HTR-8/SVneo (cell line): ENCODE measurements at places on chromosomes 13 and 19.

- no peak for DNase-seq
Measured at GRCh38 chr19:36572593-36573019, 486 bp downstream of the ZNF529 start.

DNA sequence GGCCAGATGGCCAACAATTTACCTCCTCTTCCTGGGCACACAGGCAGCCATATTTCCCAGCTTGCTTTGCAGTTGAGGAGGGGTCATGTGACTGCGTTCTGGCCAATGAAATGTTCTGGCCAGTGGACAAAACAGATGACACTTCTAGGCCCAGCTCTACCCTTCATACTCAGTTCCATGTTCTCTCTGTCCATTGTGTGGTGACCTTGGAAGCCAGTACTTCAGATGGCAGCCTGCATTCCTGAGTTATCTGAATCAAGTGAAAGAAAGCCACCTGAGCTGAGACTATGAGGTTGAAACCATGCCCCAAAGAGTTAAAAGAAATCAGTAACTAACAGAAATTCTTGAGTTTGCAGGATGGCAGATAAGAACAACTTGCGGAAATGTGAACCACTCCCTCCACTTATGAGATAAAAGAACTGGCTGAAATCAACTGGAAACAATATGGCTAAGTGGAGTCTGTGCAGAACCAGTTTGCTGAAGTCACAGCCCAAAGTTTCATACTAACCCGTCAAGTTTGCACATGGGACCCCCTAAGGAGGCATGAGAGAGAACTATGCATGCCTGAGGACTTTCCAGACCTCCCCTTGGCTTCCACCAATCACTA is 8.1 kb downstream of the FAM187B start:
- no peak for DNase-seq

- DNase-seq: no peak
Measured at GRCh38 chr19:47512948-47513319, 1.9 kb downstream of the NAPA start.

- DNase-seq: no peak
Measured at GRCh38 chr19:44867578-44867977, 21.5 kb downstream of the NECTIN2 start.

DNA sequence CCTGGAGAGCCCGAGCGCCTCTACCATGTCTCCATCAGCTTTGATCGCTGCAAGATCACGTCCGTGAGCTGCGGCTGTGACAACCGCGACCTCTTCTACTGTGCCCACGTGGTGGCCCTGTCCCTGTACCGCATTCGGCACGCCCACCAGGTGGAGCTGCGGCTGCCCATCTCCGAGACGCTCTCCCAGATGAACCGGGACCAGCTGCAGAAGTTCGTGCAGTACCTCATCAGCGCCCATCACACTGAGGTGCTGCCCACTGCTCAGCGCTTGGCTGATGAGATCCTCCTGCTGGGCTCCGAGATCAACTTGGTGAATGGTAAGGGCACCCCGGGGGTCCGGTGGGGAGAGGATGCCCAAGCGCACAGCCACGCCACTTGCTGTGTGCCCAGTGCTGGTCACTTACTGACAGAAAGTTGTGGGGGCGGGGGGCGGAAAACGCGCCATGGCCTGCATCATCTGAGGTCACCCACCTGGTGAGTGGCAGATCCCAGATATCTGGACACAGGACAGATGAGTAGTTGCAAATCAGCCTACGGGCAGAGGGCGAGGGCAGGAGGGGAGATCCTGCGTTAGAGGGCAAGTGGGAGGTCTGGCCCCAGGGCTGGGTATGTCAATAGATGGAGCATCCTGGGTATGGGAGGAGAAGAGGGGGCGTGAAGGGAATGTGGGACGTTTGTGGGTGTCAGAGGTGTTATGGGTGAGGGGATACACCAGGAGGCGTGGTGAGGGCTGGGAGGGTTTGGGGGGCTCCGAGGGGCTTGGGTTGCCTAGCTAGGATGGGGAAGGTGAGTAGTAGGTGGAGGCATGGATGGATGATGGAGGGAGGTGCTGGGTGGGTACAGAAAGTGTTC is 9.8 kb downstream of the ZSWIM4 start:
- no peak for DNase-seq

- DNase-seq: no peak
Measured at GRCh38 chr13:43094901-43095300, 71.5 kb downstream of the DNAJC15 start.

- no peak for DNase-seq
Measured at GRCh38 chr19:48113190-48113917, 2.7 kb upstream of the PLA2G4C start.

DNA sequence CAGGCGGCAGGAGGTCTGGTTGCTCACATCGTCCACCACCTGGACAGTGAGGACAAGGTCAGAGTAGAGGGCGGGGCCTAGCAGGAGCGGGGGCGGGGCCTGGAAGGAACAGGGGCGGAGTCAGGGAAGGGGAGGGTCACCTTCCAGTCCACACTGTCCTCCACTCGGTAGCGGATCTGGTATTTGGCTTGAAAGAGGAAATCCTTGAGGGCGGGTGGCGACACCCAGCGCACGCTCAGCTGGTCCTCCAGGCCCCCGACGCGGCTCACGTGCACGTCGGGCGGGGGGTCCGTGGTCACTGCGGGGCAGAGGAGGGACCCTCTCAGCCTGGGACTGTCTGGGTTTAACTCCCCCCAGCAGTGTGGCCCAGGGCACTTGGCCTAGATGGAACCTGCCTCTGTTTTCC is 8.2 kb downstream of the REX1BD start:
- no peak for DNase-seq

- no peak for DNase-seq
Measured at GRCh38 chr19:16032509-16033135, 43.7 kb upstream of the TPM4 start.

- peak; percentile 84 for DNase-seq
Measured at GRCh38 chr19:11887611-11888531, at the start of gene ZNF69. ZNF69 (plus strand) TSS chr19:11887782; CDS start chr19:11887924, 142 bp downstream.

GRCh38 chr13:27988520-27988919 is at the start of gene URAD:
URAD (minus strand) TSS chr13:27988693; CDS start chr13:27988637, 56 bp downstream.
- DNase-seq: no peak

- no peak for DNase-seq
Measured at GRCh38 chr13:89865164-89866064, 1482.1 kb upstream of the MIR17HG start.

DNA sequence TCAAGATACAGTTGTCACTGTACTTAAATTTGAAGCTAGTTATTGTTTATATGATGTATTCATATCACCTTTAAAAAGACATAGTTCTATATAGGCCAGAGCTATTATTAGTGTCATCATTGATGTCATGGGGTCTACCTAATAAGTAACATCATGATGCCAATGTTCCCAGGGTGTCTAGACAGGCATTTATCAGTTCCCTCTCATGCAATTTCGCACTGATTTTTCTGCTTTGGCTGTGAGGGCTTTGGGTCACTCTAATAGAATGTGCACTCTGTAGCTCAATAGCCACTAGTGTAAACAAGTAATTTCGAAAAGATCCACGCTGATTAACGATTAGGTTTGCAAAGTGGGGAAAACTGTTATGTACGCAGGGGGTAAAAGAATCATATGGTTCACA is 1651.3 kb downstream of the SLITRK5 start:
- no peak for DNase-seq

DNA sequence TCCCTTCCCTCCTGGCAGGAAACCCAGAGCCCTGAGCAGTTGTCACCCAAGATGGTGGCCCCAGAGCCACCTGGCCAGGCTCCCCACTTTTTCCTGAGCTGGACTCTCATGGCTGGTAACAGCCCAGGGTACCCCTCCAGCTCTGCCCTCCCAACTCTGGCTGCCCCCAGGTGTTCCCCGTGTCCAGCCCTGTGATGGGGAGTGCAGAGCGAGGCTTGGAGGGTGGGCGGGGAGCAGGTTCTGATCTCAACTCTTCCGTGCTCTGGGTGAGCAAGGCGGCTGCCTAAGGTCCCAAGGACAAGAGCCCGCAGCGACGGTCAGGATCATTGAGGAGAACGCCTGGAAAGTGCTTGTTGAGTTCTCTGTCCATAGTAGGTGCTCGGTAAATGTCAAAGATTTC is 54.7 kb upstream of the GAS6 start:
- DNase-seq: no peak

GRCh38 chr13:24618011-24618955 is 61.9 kb upstream of the ATP12A start:
- no peak for DNase-seq

DNA sequence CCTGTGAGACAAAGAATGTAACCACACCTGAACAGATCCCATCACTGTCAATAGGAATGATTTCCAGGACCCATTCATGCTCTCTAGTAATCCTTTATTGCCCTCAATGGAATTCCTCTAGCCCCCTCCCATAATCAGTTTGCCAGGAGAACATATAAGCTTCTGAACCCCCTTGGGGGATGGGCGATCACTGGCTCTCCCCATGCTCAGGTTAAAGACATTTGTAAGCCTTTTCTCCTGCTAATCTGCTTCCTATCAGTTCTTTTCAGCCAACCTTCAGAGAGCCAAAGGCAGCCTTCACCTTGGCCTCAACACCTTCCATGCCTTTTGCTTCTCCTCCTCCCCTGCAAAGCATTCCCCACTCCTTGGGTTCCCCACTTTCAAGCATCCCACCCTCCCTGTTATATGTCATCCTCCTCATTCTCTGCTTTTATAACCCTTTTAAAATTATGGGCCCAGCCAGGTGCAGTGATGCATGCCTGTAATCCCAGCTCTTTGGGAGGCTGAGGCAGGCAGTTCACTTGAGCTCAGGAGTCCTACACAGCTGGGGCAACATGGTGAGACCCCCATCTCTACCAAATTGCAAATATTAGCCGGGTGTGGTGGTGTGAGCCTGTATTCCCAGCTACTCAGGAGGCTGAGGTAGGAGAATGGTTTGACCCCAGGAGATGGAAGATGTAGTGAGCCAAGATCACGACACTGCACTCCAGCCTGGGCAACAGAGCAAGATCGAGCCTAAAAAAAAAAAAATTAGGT is 12.4 kb downstream of the DPRX start:
- no peak for DNase-seq

DNA sequence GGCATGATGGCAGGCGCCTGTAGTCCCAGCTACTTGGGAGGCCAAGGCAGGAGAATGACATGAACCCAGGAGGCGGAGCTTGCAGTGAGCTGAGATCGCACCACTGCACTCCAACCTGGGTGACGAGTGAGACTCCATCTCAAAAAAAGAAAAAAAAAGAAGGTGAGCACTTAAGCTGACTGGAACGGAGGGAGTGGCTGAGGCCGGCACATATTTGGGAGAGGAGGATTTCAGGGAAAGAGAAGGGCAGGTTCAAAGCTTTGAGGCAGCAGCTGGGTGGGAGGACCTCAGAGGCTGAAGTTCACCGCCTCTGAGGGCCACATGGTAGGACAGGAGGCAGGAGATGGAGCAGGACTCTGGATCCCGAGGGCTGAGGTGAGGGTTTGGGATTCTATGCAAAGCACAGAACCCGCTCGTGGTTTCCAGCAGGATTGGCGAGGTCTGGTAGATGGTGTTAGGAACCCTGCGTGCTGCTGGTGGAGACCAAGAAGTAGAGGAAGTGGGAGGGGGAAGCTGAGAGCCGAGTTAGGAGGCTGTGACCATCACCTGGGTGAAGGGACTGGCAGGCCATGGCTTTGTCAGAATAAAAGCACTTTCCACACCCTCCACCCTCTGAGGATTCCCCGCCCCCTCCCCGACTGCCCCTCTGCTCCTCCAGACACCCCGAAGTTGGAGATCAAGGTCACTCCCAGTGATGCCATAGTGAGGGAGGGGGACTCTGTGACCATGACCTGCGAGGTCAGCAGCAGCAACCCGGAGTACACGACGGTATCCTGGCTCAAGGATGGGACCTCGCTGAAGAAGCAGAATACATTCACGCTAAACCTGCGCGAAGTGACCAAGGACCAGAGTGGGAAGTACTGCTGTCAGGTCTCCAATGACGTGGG is 8.4 kb downstream of the CD22 start:
- no peak for DNase-seq

DNA sequence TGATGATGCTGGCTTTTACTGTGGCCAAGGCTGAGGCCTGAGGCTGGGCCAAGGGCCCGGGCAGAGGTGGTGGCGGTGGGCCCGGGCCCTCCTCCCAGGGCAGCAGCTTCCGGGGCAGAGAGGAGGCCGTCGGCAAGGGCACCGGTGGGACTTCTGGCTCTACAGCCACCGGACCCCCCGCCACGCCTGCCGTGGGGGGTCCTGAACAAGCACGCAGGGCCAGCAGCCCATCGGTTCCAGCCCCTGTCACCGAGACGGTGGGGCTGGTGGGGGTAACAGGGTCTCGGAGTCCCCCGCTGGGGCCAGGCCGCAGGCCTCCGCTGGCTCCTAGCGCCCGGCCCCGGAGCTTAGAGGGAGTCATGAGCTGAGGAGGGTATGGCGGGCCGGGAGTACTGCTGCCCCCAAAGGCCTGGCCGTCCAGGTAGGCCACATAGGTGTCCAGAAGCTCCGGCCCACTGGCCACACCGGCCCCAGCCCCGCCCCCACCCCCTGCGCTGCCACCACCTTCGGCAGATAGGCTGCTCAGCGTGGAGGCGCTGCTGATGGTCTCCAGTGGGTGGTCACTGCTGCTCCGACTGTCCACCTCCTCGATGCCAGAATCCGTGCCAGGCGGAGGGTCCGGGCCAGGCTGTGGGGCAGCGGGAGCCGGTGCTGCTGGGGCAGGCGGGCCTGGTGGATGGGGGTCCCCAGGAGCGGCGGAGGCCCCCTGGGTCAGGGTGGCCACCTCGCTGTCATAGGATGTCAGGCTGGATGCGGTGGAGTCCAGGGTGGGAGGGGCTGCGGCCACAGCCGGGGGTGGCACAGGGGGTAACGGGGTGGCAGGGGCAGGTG is 17.3 kb downstream of the C19orf81 start:
- DNase-seq: no peak

GRCh38 chr19:20479483-20479882 is 86.1 kb downstream of the ZNF737 start:
- no peak for DNase-seq

DNA sequence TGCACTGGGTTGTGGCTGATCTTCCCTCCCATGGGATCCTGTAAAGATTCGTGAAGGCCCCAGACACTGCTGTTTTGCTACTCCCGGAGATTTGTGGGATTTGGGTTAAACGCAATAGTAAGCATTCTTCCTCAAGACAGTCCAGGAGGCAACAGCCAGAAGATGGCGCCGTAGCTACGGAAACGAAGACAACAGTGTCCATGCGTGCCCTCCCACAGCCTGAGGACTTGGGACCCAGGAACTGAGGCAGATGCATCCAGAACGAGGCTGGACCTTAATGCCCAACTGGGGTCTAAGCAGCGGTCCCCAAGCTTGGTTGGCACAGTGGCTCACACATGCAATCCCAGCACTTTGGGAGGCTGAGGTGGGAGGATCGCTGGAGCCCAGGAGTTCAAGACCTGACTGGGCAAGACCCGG is 57.6 kb upstream of the ZNF507 start:
- peak; percentile 49 for DNase-seq
